ENCODE measurements at places on chromosomes 4 and X.

DNA sequence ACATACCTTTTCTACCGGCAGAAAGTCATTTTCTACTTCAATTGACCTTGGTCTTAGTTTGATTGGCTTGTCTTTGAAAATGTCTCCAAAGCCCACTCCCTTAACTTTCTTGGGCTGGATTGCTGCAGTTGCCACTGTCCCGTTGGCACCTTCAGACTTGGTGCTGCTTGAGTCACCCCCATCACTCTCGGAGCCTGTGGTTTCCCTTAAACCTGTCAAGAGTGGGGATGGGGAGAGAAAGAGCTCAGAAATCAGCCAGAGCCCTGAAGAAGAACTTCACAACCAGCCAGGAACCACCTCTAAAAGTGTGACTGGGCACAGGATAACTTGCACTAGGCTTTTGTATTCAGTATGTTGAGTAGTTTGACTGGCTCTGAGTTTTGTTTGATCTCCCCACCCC is 168.5 kb upstream of the MAP3K15 start:
- no peak for DNase-seq

GRCh38 chr4:136194962-136195361 is 1337.3 kb downstream of the PCDH18 start:
- no peak for DNase-seq

DNA sequence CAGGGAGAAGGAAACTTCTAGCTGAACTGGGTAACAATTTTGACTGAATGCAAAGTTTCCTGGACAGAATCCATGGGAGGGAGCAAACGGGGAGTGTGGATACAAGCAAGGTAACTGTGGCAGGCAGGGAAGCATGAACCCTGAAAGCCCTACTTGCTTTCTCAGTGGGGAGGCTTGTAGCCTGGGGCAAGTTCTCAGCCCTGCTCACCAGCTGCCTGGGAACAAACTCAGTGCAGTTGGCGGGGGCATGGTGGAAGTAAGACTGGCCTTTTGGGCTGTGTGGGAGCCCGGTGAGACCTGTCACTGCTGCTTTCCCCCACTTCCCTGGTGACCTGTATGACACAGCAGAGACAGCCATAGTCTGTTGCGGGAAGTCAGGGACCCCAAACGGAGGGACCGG is 14.0 kb upstream of the TEX13B start:
- no peak for DNase-seq

- DNase-seq, result no peak
Observed at GRCh38 chr4:28536124-28536523, 1675.5 kb downstream of the STIM2 start.

- DNase-seq, result no peak
Observed at GRCh38 chr4:133188433-133189146, 39.5 kb downstream of the PCDH10 start.

DNA sequence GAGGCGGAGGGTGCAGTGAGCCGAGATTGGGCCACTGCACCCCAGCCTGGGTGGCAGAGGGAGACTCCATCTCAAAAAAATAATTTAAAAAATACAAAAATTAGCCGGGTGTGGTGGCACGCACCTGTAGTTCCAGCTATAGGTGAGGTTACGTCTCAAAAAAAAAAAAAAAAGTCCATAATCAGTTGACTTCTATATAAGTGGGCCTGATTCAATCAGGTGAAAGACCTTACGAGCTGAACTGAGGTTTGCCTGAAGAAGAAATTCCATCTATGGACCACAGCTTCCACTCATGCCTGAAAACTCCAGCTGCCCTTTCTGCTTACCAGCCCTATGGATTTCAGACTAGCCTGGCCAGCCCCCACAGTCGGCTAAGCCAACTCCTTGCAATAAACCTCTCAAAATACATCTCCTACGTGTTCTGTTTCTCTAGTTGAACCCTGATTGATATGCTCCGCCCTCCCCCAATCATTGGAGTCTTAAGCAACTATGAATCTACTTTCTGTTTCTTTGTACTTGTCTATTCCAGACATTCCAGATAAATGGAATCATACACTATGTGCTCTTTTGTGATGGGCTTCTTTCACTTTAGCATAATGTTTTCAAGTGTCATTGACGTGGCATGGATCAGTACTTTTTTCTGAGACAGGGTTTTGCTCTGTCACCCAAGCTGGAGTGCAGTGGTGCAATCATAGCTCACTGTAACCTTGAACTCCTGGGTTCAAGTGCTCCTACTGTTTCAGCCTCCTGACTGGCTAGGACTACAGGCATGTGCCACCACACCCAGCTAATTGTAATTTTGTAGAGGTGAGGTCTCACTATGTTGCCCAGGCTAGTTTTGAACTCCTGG is 36.6 kb downstream of the SAT1 start:
- no peak for DNase-seq

DNA sequence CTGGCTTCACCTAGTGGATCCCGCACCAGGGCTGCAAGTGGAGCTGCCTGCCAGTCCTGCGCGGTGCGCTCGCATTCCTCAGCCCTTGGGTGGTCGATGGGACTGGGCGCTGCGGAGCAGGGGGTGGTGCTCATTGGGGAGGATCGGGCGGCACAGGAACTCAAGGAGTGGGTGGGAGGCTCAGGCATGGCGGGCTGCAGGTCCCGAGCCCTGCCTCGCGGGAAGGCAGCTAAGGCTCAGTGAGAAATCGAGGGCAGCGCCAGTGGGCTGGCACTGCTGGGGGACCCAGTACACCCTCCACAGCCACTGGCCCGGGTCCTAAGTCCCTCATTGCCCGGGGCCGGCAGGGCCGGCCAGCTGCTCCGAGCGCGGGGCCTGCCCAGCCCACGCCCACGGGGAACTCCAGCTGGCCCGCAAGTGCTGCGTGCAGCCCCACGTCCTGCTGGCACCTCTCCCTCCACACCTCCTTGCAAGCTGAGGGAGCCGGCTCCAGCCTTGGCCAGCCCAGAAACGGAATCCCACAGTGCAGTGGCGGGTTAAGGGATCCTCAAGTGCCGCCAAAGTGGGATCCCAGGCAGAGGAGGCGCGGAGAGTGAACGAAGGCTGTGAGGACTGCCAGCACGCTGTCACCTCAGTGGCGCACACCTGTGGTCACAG is 27.6 kb upstream of the PGRMC1 start:
- no peak for DNase-seq

GRCh38 chr4:98784947-98785706 is 126.7 kb upstream of the TSPAN5 start:
- no peak for DNase-seq

- DNase-seq, result no peak
Observed at GRCh38 chr4:138562544-138562991, 320.4 kb upstream of the SLC7A11 start.

DNA sequence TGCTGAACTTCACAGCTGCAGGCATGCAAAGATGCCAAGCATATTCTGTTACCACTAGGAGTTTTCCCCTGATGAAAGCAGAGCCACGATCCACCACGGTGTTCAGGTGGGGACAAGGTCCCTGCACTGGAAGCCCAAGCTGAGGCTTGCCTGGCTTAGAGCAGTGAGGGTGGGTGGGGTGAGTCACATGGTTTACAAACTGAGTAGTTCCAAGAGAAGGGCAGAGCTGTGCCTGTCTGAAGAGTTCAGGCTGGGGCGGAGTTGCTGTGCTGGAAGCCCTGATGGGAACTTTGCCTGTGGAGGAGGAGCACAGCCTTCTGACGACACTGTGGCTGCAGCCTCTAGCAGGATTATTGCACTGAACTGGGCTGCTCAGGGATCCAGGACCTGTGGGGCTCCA is 45.5 kb downstream of the FAM9B start:
- no peak for DNase-seq

- DNase-seq, result no peak
Observed at GRCh38 chrX:69238887-69239231, 73.6 kb upstream of the PJA1 start.

- DNase-seq, result no peak
Observed at GRCh38 chrX:100512471-100512870, 72.3 kb upstream of the TNMD start.

GRCh38 chrX:119067023-119067739 is 5.6 kb upstream of the CT47C1 start:
- no peak for DNase-seq

DNA sequence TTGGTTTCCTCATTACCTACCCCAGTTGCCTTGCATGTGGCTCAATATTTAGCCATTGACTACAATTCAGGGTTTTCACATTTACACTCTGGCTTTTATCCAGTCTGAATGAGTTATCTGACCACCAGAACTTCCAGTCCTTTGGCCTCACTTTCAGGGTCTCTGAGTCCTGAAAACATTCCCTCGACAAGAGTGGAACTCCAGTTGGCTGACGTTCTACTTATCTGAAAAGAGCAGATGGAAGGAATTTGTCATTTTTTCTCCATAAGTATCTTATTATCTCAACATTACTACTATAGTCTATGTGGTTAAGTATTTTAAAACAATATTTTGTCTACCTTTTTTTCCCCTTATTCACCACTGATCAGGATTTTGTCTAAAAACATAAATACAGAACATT is 5.2 kb upstream of the CASP6 start:
- no peak for DNase-seq

GRCh38 chr4:74364652-74365491 is at the start of gene EREG:
TSS of gene EREG (plus strand) at chr4:74365145. CDS start at chr4:74365309, 164 bp downstream.
- DNase-seq, result no peak

- DNase-seq, result no peak
Observed at GRCh38 chr4:99856166-99856565, 38.1 kb downstream of the LAMTOR3 start.
